ENCODE measurements at places on chromosomes 3 and 15.

GRCh38 chr15:82597815-82598214 lies 49.3 kb downstream of the CPEB1 start:
- no peak for DNase-seq

DNA sequence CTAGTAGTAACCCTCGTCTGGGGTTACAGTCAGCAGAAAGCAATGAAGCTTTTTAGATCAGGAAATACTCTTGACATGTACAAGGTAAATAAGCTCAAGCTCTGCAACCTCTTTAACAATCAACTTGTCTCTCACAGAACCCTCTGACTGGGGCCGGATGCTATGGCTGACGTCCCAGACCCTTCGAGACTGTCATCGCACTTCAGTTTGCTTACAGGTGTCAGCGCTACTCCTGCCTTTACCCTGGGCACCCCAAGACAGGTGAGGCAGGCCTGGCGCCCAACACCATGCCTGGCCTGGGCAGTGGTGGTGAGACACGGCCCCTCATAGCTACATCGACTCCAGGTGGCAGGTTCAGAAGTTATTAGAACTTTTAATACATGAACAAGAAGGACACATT lies 30.6 kb downstream of the LRRFIP2 start:
- no peak for DNase-seq

GRCh38 chr3:101509811-101510210 lies 3.2 kb downstream of the SENP7 start:
- no peak for DNase-seq

GRCh38 chr3:135460273-135460672 lies 505.3 kb upstream of the PPP2R3A start:
- DNase-seq: no peak

DNA sequence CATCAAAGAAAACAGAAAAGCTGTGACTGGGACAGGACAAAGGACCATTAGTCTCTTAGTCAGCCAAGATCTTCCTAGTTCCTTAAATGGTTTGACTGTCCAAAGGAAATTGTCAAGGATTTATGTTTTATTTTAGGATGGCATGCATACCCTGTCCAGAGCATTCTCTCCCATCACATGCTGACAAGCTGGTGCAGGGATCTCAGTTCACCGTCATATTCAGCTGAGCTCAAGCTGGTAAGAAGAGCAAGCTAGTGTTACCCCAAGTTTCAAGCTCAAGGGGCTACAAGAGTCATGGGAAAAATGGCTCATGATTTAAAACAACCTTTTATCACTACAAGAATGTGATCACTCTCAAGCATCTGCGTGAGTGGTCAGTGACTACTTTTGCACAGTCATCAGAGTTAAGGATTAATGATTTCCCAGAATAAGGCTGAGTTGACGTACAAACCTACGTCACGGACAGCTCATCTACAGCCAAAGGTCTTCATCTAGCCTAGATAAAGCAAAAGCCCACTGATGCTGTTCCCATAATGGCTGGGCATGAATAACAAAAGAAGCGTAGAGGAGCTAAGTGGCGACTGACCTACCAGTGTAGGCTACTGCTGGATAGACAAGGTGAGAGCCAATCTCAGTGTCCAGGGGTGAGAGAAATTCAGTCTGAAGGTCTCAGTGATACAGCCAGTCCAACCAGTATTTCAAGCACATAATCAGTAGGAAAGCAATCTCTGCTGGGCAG lies 157.5 kb downstream of the GABRB3 start:
- no peak for DNase-seq

- no peak for DNase-seq
Measured at GRCh38 chr3:68973639-68974038, 39.8 kb downstream of the EOGT start.

GRCh38 chr3:180375831-180376230 lies 226.1 kb upstream of the TTC14 start:
- no peak for DNase-seq

DNA sequence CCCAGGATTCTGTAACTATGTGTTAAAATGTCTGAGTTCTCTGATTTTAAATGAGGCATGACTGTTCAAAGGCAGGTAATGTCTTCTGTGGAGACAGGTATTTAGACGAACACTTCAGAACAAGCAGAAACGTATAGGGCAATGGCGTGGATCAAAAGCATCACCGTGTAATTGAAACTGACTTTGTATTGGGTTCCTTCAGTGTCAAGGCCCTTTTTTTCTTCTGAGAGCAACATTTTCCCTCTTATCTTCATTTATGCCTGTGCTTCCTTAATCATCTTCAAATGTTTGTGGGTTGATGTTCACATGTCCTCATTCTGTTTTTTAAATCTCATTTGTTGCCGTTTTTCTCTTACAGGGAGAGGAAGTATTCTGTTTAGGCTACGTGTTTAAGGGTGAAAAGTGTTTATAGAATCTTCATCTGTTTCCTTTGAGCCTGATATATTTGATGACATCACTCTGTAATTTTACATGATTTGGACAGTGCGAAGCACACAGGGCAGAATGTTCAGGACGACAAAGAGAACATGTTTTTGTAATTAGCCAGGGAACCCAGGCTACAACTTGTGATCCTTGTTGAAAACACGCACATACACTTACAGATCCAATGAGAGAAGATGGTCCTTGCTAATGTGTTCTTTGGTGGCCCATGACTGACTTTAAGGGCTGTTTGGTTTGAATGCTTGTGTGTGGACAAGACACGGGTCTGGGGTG lies 196.0 kb downstream of the LRTM1 start:
- DNase-seq: no peak

DNA sequence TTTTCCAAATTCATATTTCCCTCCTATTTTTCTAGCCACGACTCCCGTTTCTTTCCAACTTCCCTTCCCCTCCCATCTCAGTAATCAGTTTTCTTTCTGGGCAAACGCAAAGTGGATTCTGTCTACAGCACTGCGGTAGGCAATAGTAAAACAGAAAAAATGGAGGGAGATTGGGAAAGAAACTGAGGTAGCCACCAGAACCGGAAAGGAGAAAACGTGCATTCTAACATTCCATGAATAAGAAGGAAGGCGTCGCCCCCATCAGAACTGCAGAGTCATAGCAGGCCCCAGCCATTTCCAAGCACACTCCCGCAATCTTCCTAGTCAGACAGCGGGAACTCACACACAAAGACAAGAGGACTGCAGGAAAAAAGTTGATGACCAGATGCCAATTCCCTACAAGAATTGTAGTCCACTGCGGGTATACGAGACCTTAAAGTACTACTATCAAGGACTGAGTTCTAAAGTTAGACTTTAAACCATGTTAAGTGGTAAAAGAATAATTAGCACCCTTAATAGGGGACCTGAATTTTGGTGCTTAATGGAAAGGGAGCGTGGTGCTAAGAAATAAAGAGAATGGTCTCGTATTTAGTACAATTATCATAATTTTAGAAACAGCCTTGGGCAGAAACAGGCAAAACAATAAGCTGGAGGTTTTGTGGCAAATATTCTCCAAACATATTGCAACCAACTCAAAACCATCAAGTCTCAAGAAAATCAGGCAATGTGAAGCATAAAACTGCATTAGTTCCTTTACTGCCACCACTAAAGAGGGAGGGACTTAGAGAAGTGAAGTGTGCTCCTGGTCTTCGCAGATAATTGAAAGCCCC lies 1.4 kb downstream of the PFN2 start:
- DNase-seq: no peak

- DNase-seq: no peak
Measured at GRCh38 chr15:101348643-101349042, 53.6 kb upstream of the SNRPA1 start.

DNA sequence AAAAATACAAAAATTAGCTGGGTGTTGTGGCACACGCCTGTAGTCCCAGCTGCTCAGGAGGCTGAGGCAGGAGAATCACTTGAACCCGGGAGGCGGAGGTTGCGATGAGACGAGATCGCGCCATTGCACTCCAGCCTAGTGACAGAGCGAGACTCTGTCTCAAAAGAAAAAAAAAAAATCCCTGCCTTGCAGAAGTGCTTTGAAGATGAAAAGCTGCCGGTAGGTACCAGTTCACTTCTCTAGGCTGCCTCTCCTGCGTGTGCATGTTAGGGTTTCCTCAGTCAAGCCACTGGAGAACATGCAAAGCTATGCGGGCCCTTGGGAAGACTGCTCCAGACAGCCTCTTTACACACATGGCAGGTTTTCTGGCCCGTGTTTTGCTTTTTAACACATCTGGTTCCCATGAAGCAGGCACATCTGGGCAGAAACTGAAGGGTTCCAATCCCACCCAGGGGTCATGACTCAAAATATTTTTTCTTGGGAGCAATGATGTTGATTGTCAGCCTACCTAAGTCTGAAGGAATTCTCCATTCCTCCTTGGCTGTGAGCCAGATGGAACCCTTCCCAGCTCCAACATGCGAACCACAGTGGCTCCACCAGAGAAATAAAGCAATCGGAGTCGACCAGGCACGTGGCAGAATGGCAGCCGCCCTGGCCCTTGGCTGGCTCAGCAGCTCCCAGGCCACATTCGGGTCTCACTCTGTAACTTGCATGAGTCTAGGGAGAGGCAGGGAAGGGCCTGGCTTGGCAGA lies 29.6 kb downstream of the MGLL start:
- no peak for DNase-seq
